ENCODE measurements at places on chromosomes 7 and 10.

DNA sequence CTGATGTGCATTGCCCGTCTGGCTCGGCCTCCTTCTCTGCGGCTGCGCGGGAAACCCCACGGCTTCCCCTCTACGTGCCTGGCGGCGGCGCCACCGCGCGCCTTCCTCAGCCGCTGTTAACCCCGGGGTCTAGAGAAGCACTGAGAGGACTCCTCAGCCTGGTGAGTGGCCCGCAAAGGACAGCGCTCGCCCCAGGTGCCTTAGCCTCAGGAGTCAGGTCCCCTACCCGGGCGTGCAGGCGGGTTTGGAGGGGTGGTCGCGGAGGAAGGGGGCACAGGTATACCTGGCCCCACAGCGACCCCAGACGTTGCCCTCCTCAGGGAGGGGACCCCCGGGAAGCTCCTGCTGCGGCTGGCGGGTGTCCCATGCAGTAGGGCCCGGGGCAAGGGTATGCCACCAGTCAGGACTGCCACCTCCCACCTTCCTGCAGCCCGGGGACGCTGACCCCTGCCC, 51.0 kb downstream of the ARL5B start:
- no peak for DNase-seq

DNA sequence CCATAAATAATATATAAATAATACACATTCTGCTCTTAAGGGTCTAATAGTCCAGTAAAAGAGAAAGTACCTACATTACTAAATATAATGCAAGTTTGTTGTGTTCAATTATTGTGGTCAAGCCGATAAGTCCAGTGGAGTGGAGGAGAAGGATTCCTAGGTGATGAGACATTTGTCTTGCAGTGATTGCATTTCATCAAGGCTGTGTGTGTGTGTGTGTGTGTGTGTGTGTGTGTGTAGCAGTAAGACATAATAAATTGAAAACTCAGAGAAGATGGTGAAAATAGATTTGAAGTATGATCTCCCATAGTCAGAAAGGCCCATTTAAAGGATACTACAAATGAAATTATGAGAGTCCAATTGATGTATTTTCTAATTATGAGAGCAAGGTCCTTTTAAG, 192.5 kb upstream of the SEMA3C start:
- no peak for DNase-seq

DNA sequence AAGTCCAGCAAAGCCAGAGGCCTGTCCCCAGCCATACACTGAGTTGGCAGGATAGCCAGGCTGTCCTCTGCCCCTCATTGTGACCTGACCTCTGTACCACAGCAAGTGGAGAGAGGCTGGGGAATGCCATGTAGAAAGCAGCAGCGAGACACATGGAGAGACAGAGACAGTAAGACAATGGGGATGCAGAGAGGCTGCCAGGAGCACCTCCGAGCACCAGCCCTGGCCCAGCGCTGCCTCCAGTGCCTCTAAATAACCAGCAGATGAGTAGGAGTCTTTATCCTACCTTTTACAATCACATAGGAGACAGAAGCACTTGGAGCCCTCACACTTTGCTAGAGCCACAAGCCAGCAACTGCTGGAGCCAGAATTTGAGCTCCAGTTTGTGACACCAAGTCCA, 8.1 kb downstream of the GDF2 start:
- no peak for DNase-seq

- no peak for DNase-seq
These were observed 6.1 kb upstream of the OLAH start for GRCh38 chr10:15037691-15038090.

DNA sequence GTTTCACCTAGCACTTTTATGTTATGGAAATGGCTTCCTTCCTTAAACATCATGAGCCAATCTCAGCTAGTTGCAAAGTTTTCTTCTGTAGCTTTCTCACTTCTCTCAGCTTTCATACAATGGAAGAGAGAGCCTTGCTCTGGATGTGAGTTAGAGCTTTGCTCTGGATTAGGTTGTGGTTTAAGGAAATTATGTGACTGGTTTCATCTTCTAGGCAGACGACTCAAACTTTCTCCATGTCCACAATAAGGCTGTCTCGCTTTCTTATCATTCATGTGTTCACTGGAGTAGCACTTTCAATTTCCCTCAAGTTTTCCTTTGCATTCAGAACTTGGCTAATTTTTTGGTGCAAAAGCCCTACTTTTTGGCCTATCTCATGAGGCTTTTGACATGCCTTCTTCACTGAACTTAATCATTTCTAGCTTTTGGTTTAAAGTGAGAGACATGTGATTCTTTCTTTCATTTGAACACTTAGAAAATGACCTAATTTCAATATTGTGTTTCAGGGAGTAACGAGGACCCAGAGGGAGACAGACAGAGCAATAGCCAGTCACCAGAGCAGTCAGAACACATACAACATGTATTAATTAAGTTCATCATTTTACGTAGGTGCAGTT, 49.8 kb downstream of the CNOT4 start:
- DNase-seq: no peak

DNA sequence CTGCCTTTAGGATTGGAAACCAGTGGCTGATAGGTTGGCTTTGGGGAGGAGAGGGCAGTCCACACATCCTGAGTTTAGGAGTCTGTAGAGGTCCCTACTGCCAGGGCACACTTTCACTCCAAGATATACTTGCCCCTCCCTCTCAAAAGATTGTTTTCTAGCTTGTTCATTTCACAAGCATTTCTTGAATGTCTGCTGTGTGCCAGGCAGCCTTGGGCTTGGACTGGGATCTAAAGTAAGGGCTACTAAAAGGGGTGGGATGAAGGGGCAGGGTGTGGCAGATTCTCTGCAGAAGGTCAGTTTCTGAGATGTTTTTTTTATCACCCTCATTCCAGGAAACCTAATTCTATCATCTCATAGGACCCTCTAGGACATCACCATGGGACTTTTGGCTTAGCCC, 272.4 kb downstream of the SKAP2 start:
- DNase-seq: no peak
